ENCODE measurements at places on chromosomes 13 and 19.

GRCh38 chr13:113192279-113192678, 16.2 kb downstream of the PCID2 start:
- DNase-seq: no peak

DNA sequence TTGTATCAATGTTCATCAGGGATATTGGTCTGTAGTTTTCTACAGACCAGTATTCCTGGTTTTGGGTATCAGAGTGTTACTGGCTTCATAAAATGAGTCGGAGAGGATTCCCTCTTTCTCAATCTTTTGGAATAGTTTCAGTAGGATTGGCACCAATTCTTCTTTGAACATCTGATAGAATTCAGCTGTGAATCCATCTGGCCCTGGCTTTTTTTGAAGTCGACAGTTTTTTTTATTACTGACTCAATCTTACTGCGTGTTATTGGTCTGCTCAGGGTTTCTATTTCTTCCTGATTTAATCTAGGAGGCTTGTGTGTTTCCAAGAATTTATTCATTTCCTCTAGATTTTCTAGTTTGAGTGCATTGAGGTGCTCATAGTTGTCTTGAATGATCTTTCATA, 11.4 kb downstream of the TEX26 start:
- DNase-seq: no peak

GRCh38 chr19:13053761-13054625, 48.7 kb downstream of the LYL1 start:
- DNase-seq: peak; percentile 87

- DNase-seq: no peak
Measured at GRCh38 chr13:40776232-40776631, 5.2 kb upstream of the MRPS31 start.

DNA sequence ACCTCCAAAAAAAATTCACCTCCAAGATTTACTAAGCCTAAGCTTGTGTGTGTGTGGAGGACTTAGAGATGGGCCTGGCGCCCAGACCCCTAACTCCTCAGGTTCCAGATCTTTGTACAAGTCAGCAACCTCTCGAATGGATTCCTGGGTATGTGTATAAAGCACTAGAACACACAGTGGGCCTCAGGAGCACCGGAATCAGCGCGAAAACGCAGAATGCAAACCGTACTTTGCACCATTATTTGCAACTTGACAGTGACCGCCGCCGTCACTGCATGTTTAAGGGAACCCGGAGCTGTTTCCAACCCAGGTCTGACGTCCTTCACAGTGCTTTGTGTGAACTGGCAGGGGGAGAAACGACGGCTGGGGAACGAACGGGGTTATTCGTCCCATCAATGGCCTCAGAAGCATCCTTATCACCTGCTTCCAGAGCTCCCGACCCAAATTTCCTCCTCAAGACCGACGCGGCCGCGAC, 688 bp downstream of the ZNF606 start:
- DNase-seq: peak; percentile 36

DNA sequence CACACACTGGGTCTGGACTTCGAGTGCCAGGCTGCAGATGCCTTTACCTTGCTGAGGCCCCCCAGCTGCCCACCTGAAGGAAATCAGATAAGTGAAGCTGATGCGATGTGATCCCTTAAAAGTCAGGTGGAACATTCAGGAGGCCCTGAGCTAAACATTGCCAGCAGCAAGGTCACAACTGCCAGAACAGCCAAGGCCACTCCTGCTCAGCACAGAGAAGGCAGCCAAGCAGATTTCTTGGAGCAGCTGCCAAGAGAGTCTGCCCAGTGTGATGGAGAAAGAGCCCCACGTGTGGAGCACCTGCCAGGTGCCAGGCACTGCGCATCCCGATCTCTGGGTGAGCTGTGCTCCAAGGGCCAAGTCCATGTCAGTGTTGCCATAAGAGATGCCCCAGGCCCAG, 20.6 kb upstream of the UQCRFS1 start:
- DNase-seq: no peak

DNA sequence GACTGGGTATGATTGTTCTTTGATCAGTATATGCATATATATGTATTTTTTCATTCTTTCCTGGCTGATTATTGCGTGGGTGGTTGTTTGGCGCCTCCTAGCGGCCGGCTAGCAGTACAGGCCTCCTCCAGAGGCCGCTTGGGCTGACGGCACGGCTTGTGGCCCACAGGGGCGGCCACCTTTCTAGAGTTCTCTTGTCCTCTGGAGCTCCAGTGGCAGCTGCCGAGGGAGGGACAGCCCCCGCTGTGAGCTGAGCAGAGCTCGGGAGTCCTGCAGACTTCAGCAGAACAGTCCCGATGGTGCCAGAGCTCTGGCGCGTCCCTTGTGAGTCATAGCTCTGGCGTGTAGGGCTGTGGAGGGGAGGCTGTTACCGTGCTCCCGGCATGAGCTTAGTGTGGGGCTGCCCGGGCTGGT, 22.5 kb upstream of the ZNF429 start:
- DNase-seq: peak; percentile 6

Data from choroid plexus epithelial cell (primary cell).